H9 (cell line): ENCODE measurements at places on chromosomes 12 and 14.

GRCh38 chr12:94980577-94980976, 22.9 kb downstream of the NDUFA12 start:
- no peak for DNase-seq

DNA sequence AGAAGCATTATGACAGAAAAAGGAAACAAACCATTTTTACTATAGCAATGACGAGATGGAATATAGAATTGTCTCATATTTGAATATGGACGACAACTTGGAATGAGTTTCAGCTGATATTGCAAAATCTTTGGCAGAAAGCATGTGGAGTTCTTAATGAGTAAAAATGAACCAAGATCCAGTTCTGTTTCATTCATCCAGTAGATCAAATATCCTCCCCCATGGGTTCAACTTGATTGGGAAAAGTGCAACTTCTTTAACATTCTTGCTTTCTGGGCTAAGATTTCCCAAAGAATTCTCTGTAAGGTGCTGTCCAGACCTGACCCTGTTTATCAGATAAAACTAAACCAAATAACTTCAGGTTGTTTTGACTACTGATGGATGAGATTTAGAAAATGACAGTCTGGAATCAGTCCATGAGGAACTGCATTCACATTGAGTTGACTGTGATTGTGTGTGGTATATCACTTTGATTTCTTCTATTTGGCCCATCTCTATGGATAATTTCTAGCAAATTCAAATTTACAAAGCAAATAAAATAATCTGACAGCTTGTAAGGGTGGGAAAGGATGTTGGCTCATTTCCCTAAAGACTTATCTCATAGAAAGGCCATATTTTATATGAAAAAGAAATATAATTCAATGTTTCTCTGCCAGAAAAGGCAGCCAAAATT, 267.4 kb downstream of the ADAMTS20 start:
- no peak for DNase-seq

- DNase-seq = no peak
Observed at GRCh38 chr12:793711-794110, 41.3 kb downstream of the WNK1 start.

GRCh38 chr12:122872815-122873361, 23.0 kb downstream of the VPS37B start:
- DNase-seq = no peak

GRCh38 chr12:46391630-46392029, 19.1 kb upstream of the SLC38A2 start:
- no peak for DNase-seq

- peak; percentile 25 for DNase-seq
Observed at GRCh38 chr12:1534748-1535147, 59.6 kb downstream of the FBXL14 start.

DNA sequence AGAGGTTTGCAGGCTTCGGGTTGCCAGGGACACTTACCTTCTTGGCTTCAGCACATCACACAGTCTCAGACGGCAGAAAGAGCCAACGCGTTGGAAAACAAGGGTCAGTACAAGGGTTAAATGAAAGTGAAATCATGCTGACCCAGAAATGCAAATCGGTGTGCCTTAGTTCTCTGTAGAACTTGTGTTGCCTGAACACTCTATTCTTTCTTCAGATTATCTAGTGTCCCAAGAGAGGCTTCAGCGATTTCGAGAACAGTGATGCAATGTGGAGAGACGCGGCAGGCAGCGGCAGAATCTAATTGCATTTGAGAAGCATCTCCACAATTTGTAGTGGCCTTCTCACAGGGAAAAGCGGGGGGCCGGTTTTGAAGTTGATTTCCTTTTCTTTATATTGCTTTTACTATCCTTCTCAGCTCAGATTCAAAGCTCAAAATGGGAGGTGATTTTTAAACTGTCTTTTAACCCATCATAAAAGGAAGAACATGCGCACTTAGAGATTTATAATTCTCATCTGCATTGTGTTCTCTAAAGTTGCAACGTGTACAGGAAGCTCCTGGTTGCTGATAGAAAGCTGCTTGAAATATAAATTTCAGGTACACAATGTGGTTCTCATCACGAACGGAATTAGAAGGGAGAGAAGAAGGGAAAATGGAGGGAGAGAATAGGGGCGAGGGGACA, 67.8 kb upstream of the EGLN3 start:
- no peak for DNase-seq

GRCh38 chr14:100252684-100253083, 13.7 kb downstream of the YY1 start:
- DNase-seq = no peak

DNA sequence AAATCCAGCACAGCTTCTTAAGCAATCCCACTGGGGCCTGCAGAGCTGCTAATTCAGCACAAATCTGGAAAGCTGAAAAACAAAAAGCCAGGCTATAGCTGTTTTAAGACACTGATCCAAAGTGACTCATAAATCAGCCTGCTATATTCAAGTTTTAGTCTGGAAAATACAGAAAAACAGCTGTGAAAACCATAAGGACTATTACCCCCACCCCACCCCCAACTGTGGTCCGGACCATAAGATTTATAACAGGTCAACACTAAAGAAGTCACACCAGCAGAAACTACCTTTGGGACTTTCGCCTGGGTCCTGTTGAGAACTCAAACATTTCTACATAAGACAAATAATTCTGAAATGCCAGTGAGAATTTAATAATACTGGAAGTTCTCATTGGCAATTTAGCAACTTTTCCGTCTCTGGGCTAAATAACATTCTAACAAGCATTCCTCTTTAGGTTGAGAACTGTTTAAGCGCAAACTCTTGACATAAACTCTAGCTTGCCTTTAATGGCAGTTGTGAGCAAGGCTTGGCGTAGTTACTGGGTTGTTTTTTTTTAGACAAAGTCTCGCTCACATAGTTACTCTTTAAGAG, 3.3 kb downstream of the LRIG3 start:
- DNase-seq = no peak

DNA sequence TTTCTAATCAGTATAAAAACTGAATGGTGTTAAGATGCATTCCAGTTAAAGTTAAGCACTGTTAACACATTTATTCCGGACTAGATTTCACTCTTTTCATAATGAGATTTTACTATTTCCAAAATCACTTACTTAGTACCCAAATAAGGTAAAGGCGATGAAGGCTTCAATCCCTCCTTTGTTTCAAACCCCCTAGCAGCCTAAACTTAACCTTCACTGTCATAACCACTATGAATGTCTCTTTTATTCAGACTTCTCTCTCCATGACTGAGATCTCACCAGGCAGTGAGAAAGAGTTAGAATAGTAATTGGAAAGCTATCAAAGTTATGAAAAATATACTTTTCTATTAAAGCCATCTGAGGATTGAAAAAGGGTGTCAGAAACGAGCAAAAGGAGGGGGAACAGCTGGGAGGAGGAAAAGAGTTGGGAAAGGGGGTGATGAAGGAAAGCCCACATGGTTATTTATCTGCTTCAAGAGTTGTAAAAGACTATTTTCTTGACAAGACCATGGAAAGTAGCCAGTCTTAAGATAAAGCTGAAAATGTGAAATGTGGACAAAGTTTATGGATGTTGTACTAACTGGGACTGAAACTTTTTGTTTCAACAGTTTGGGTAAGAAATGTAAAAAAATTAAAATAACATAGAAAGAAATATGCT, 11.7 kb downstream of the EPS8 start:
- DNase-seq = no peak

- DNase-seq = no peak
Observed at GRCh38 chr14:67464377-67464776, 24.1 kb downstream of the TMEM229B start.

- no peak for DNase-seq
Observed at GRCh38 chr12:19093218-19093617, 36.3 kb upstream of the PLEKHA5 start.

GRCh38 chr14:34059925-34060650, 109.2 kb upstream of the EGLN3 start:
- DNase-seq = peak; percentile 75

DNA sequence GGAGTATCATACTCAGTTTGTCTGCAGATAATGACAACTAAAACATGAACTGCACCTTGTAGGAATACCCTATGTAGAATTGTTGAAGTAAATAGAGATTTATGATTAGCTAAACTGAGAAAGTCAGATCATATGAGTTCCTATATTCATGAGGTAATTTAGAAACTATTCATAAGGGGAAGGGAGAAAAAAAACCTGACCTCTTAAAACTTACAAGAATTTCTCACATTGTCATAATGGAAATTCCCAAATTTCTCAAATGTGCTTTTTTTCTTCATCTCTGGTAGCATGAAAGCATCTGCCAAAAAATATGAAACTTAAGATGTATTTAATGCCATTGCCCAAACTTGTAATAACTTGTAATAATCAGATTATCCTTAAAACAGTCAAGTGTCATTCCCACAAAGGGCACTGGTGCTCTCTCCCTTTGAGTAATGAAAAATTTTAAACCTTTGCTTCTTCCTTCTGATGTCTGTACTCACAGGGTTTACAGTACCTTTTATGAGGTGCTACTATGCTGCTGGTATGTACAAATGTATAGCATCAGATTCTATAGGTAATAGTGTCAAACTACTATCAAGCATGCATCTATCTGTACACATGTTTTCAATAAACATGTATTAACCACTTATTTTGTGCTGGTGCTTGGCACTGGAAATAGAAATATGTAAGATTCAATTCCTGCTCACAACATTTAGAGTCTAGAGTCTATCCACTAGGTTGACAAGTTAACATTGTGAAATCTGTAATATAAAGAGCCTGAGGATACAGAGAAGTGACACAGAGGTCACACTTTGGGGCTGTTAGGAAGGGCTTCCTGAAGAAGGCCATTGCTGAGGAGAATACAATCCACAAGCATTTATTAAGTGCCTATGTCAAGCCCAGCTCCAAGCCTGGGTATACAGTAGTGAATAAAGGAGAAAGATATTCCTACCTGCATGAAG, 17.4 kb upstream of the DRAM1 start:
- no peak for DNase-seq

- DNase-seq = no peak
Observed at GRCh38 chr12:102067574-102068258, 5.9 kb upstream of the WASHC3 start.

DNA sequence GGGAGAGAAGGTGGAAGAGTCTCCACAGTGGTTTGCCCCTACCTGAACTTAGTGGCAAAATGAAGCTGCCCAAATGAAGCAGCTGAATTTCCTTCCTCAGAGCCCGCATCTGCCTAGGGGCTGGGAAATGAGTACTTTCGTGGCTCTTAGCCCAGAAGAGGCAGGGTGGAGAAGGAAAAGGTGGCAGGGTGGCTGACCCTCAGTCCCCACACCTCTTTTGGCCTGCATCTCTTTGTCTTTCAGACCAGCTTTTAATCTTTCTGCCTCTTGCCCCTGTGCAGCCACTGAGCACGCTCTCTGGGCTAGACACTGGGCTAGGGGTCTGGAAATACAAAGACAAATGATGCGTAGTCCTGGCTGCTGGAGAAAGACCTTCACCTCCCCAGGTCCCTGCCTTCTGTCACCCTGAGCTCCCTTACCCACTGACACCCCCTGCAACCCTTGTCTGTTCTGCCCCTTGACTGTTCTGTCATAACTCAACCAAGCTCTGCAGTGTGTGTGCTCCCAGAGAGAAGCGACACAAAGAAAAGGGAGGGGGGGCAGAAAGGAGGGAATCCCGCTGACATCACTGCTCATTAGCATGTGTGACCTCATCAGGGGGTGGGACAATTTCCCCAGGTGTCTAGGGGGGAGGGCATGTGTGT, 371 bp upstream of the REM2 start:
- peak; percentile 69 for DNase-seq

GRCh38 chr14:53032161-53032803, 81.4 kb upstream of the FERMT2 start:
- no peak for DNase-seq

DNA sequence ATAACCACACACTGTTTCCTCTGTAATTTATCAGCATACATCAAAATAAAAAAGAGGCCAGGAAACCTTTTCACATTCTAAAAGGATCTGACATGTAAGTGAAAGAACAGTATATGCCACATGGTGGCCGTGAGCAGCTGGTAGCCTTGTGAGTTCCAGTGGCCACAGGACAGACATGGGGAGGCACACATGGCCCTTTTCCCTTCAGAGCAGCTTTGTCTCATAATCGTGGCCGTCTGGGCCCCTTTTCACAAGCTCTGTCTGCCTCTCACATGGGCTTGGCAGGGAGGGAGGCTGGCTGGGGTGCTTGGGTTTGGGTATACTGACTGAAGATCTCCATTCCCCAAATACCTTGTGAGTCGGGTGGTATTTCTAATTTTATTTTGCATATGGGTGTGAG, 1.5 kb upstream of the ZDHHC22 start:
- DNase-seq = no peak

DNA sequence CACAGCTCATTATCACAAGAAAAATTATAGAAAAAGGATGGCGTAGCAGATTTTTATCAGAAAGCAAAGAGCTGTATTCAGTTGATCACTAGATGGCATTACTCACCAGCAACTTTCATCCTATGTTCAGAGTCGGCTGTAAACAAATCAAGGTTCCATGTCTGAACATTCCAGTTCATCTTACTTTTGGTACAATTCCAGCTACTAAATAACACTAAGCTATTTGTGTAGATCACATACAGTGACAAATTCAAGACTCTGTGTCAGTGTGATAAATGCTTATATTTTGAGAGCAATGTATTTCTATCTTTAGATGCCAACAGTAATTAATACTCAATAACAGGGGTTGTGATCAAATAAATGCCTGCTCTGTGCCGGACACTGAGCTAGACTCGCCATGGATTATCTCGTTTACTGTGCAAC, 30.1 kb downstream of the NRDE2 start:
- DNase-seq = no peak

GRCh38 chr14:105541218-105541875, 15.0 kb downstream of the TMEM121 start:
- no peak for DNase-seq

DNA sequence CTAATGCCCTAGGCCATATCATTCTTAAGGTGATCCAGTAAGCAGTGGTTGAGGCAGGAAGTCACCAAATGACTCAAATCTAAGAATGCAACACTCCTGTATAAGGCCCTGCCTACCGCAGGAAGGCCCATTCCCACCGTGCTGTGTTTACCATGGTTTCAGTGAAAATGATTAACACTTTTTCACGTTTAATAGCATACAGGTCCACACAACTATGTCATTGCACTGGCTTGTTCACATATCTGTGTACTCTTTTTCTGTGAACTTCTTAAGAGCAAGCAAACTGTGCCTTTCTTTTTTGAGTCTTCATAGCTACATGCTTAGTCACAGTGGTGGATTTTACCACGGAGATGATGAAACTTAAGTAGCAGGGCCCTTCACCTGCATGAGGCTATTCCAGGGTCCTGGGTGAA, 214.9 kb downstream of the CNTN1 start:
- no peak for DNase-seq

DNA sequence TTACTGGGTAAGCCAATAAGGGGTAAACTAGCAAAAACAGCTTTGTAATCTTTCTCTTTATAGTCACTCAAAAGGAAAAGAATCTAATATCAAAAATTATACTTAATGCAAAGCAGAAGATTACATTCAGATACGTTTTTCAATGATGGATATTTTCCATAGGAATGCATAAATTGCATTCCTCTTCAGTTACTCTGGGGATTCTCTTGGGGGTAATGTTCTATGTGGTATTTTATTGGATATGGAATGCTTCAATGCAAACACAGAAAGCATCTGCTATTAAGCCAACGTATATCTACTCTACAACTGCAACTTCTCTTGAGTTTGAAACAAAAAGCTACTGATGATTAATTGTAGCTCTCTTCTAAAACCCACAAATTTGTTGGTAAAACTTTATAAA, 106.0 kb downstream of the SLC41A2 start:
- DNase-seq = no peak

- DNase-seq = no peak
Observed at GRCh38 chr12:99059824-99060511, 414.9 kb downstream of the APAF1 start.

GRCh38 chr14:55238019-55238680, 33.1 kb upstream of the FBXO34 start:
- no peak for DNase-seq
